ENCODE measurements at places on chromosomes 7 and 10.
A peak's percentile ranks its signal among the peaks of the same experiment; 100 is the strongest.

GRCh38 chr7:99143853-99144672 lies at the start of gene SMURF1:
Gene SMURF1 (minus strand): TSS chr7:99144108. CDS start chr7:99143780, 328 bp downstream.
- peak; percentile 42 for ATAC-seq

DNA sequence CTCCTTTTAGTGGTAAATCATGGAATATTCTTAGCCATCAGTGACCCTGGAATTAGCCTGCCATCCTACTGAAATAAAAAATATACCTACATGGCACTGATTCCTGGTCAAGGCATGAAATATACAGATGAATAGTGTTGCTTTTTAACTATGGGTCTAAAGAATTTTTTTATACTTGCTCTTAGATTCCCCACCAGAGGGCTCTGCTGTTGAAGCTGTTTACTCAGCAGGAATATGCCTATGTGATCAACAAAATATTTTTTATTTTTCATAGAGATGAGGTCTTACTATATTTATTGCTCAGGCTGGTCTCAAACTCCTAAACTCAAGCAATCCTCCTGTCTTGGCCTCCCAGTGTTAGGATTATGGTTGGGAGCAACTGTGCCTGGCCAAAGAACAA lies 13.5 kb downstream of the ZC3HC1 start:
- no peak for ATAC-seq

- ATAC-seq: no peak
Measured at GRCh38 chr7:92039900-92040299, 94.4 kb downstream of the CYP51A1 start.

DNA sequence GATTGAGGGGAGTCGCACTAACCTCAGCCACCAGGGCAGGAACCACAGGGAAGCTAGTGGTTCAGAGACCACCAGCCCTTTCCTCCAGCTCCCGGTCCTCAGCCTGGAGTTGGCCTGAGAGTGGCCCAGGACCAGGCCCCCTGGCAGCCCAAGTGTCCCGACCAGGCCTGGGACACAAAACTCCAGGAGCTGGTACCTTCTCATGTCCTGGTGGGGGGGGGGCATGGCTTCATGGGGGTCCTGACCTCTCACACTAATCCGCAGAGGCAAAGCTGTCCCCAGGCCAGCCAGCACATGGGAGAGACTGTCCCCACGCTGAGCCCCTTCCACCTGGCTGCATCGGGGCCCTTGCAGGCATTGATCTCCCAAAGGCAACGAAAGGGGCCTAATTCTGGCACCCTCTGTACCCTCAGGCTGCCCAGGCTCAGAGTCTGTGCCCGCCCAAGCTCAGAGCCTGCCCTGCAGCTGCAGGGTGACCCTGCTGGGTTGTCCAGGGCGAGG lies 28.2 kb downstream of the GPRIN2 start:
- no peak for ATAC-seq

GRCh38 chr7:107563081-107563774 lies 492 bp downstream of the COG5 start:
- peak; percentile 85 for ATAC-seq

DNA sequence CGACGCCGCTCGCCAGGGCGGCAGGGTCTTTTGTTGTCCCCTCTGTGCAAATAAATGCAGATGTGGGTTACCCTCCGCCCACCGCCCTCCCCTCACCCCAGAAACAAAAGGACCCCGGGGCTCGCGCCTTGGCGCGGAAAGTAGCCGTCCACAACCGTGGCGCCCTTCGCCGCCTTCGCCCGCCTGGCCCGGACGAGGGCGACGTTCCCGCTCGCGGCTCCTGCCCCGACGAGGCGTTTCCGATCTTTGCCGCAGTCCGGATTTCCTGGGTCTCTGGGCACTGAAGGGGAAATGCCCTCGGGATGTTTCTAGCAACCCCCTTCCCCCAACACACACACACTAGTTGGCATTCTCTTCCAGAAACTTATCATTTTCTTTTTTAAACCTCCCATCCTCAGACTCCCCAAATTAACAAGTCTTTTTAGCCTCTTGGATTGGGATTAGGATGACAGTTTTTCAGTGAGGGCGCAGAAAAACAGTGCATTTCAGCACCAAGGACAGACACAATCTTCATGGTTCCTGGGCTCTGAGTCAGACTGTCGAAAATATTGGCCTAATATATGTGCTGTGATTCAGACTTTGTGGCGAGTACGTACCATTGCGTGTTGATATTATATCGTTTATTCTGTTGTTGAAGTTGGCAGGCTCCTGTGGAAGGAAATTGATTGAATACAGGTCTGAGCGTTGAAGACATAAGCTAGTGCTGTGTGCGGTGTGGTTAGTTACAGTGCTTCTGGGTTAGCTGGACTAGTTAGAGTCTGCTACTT lies 771 bp downstream of the PHYHIPL start:
- peak; percentile 35 for ATAC-seq

DNA sequence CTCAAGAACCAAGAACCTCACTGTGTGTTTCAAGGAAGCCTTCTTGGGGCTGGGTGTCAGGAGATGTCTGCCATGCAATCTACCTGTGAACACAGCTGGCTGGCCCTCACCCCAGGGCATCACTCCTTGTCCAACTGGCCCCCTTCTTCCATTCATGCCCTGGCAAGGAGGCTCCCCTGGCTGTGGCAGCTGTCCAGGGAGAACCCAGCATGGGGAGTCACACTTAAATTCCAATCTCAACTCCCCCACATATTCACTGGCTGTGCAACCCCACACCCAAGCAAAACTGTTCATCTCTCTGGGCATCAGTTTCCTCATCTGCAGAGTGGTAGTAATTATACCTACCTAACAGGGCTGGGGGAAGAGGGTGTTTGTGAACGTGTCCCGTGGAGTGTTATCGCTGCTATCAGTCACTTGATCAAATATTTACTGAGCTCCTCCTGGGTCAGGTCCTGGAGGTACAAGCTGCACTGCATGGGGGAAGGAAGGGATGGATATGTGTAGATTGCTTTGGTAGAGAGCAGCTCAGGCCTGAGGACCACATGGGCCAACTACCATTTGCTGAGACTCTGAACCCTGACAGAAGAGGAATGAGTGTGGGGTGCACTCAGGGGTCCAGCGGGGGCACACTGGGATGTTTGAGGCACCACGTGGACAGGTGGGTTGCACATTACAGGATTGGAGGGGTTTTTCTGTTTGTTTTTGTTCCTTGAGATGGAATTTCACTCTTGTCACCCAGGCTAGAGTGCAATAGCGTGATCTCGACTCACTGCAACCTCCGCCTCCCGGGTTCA lies 2.1 kb upstream of the GPRIN2 start:
- ATAC-seq: no peak

GRCh38 chr10:129786216-129786615 lies 177.9 kb downstream of the EBF3 start:
- no peak for ATAC-seq

DNA sequence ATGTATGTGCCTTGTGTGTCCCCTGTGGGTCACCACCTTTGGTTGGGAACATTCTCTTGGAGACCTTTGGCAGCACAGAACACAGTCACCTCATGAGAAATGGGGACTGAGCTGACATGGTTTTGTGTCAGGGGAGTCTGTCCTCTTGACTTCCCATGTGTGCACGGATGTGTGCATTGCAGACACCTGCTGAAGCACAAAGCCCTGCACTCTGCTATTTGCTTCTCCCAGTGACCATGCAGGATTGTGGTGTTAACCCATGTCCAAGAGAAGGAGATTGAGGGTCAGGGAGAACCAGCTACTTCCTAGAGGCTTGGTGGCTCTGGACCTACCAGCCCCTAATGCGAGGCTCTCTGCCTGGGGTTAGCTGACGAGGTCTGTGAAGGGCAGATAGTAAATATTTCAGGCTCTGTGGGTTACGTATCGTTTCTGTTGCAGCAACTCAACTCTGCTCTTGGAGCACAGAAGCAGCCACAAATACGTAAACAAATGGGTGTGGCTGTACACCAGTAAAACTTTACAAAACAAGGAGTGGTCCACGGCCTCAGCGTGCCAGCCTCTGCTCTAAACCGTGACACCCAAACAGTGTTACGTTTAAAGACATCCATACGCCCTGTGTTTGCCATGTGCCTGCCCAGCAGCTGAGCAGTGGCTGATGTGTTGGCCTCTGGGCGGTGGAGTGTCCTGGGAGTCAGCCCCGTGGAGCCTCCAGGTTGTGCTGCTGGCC lies 51.7 kb downstream of the ADCY1 start:
- no peak for ATAC-seq

DNA sequence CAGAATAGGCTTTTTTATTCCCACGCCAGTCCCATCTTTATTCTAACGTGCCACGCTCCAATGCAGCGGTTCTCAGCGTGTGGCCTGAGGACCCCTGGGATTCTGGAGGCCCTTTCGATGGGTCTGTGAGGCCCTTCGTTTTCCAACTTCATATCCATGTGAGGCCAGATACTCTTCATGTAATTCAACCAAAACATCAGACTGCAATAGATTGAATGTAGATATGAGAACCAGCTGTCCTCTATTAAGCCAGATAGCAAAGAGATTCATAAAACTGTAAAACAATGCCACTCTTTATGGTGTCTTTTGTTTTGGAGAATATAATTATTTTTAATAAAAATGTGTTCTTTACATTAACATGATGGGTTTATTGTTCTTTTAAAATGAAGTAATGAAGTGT lies 53.2 kb upstream of the KMT2C start:
- ATAC-seq: no peak

DNA sequence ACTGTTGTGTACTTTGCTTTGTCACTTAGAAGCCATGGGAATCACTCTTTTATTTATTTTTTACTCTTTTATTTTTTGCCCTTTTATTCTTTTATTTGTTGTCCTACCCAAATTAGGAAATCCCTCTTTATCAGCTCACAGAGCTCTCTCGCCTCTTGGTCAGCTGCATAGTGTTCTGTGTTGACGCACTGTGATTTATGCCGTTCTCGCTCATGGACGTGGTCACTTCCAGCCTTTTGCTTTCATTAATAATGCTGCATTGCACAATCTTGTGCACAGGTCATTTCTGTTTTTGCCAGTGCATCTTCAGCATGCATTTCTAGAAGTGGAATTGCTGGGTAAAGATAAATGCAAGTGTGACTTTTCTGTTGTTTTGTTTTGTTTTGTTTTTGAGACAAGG lies 42.3 kb downstream of the FBH1 start:
- ATAC-seq: no peak

DNA sequence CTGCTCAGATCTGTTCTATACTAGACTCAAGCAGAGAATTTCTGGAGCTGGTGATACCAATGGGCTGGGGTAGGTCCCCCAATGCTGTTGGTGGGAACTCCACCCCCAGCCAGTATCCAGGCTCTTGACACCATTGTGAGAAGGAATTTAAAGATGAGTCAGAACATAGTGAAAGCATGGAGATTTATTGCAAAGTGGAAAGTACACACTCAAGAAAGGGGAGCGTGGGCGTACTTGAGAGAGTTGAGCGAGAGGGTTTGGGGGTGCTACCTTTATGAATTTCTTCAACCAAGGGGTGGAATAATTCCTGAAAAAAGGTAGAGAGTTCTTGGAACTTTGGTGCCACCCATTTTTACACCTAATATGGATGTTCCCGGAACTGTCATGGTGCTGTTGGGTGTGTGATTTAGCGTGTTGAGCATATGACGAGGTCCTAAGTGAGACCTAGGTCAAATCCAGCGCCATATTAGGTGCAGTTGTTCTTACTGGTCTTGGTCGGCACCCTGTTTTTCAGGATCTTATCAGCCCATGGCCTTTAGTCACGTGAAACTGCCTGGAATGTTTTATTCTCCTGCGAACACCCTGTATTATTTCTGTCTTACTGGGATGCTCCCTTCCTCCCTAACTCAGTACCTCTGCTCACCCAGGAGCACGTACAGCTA lies 122.0 kb upstream of the AHR start:
- ATAC-seq: no peak

GRCh38 chr7:100358027-100358856 lies at the start of gene PILRB:
Gene PILRB (plus strand): TSS chr7:100358117. CDS start chr7:100358303, 186 bp downstream.
- ATAC-seq: peak; percentile 29

GRCh38 chr10:13684252-13684791 lies 97.6 kb downstream of the PRPF18 start:
- peak; percentile 44 for ATAC-seq

DNA sequence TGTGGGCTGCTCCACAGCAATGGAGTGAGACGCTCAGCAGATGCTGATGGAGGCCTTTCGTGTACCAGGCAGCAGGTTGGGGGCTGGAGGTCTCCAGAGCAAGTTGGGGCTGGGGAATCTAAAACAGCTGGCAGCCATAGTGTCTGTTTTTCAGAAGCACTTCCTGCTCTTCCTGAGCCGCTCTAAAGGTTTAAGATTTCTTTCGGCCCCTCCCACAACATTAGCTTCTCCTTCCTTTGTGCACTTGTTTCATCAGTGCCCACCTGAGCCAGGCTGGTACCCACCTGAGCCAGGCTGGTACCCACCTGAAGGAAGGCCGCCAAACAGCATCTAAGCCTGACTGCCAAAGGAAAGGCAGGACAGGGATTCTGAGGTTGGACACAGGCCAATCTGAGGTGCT lies 18.4 kb upstream of the WAPL start:
- no peak for ATAC-seq

DNA sequence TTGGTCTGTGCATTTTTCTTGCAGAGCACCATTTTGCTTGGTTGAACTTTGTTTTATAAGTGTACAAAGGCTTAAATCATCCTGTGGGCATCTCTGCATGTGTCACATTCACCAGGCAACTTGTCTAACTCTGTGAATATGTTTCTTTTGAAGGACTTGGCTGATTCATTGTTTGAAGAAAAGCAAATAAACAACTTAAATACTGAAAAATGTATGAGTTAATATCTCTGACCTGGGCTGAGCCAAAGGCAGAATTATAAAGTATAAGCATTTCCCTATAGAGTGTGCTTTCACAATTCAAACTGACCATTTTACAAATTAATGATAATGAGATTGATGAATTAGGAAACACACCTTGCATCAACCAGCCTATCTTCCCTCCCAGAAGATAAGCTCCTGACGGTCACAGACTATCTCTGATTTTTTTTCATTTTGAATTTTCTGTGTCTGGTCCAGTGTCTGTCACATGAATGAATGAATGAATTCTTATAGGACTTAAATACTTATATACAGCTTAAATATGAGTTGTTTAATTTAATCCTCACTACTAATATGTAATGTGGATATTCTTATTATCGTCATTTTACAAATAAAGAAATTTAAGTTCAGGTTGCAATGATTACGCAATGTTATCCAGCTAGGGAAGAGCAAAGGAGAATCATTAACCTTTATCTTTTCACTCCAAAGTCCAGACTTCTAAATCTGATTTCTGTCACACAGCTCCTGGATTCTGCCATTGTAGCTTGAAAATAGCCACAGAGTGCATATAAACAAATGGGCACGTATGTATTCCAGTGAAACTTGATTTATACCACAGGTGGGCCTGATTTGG lies 182.0 kb upstream of the PHYHIPL start:
- no peak for ATAC-seq

- ATAC-seq: no peak
Measured at GRCh38 chr7:141698247-141699015, 3.5 kb downstream of the DENND11 start.

DNA sequence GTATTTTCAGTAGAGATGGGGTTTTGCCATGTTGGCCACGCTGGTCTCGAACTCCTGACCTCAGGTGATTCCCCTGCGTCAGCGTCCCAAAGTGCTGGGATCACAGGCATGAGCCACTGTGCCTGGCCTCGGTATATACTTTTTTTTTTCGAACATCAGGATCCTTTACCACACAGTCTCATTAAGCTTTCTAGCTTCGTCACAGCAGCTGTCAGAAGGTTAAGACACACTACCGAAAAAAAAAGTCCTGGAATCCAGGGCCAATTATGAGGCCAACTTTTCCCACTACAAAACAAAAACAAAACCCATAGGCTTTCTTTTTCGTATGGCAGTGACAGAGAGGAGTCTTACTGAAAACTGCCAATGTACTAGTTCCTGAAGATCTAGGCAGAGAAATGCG lies 30.7 kb downstream of the ZC3HC1 start:
- ATAC-seq: no peak

- ATAC-seq: peak; percentile 97
Measured at GRCh38 chr10:4825868-4826791, at the start of gene AKR1E2. Gene AKR1E2 (plus strand): TSS chr10:4826207. CDS start chr10:4826325, 118 bp downstream.

All from motor neuron (in vitro differentiated cells).